ENCODE measurements at places on chromosomes 12 and 14.

GRCh38 chr12:4220536-4221257 lies 52.9 kb upstream of the CCND2 start:
- no peak for DNase-seq

DNA sequence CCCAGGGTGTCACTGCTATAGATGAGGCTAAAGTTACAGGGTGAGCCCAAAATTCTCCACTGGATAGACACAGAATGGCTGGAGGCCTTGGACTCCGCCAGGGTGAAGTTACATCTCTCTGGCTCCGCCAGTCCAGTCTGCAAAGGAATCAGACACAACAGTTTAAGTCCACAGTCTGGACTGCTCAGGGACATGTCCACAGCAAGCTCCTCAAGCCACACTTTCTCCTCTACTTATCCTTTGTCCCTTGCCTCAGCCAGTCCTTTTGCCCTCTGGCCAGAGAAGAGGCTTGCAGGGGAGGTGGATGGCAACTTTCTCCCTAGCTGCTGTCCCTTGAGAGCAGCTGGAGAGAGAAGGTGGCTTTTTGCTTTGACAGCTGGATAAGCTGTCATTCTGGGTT lies 28.0 kb downstream of the PTPRB start:
- DNase-seq, result no peak

DNA sequence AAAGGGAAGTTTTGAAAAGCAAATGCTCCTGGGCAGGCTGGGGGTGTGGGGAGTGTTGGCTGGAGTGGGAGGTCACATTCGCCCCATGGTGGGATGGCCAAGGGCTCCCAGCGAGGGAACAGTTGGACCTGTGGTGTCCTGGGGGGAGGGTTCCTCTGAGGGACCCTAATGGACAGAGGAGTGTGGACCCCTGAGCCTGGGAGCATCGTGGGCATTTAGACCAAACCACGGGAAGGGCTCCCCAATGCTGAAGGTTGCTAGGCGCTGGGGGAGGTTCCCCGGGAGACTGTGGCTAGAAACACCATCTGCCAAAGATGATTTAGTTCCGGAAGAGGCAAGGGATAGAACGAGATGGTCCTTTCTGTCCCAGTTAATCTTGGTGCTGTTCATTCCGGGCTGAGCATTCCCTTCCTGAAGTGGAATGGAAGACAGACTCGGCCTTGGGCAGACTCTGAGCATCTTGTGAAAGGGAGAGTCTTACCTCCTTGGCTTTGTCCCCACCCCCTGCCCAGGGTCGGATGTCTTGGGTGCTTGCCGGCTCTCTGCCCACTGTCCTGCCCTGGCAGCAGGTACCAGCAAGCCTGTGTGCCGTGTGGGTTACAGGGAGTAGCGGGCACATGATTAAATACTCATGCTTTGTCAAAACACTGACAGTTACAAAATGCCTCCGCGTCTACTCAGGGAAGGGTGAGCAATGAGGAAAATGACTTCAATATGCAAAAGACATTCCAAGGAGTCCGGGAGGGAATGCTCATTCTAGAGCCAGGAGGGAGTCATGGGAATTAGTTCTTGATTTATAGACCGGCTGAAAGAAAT lies 215.9 kb downstream of the CACNA1C start:
- DNase-seq, result no peak

- DNase-seq, result no peak
These were observed 121.9 kb downstream of the ESRRB start for GRCh38 chr14:76497550-76498462.

GRCh38 chr14:23365036-23365731 lies at the start of gene EFS:
EFS (minus strand) TSS chr14:23365172; CDS start chr14:23365025, 147 bp downstream.
- DNase-seq, result no peak

DNA sequence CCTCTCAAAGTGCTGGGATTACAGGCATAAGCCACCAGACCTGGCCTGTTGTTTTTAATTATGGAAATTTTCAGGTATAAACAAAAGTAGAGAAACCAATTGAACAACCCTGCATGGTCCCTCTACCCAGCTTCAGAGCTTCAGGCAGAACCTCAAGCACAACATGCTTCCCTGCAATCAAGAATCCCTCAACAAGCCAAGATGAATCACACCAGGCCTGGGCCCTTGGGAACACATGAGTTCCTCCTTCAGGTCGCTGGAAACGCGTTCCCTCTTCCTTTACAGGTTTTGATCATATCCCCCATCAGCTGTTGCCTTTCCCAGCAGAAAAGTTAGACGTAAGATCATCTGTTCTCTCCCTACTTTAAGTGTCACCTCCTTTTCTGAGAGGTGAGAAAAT lies 20.5 kb upstream of the CORO1C start:
- no peak for DNase-seq

DNA sequence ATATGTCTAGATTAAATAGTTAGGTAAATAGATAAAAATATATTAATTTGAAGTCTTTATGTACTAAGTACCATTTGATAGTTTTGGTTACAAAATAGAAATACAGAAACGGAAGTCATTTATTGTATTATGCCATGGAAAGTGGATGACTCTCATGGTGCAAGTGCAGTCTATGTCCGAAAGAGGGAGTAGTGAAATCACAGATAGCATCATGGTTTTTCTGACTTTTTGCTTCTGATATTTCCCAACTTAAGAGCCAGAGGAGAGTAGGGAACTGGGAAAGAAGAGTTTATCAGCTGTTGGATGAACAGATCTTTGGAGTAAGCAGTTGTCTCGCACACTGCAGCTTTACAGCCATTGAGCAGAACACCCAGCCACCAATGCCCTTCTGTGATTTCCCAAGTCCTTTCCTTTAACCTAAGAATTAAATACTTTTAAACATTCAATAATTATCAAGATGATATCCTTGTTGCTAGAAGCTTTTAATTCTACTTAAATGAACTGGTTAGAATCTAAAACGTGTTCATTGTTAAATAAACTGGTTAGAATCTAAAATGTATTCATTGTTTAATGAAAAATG lies 18.4 kb upstream of the SRGAP1 start:
- DNase-seq, result no peak

- no peak for DNase-seq
These were observed 1.7 kb upstream of the SCNN1A start for GRCh38 chr12:6376870-6377666.

DNA sequence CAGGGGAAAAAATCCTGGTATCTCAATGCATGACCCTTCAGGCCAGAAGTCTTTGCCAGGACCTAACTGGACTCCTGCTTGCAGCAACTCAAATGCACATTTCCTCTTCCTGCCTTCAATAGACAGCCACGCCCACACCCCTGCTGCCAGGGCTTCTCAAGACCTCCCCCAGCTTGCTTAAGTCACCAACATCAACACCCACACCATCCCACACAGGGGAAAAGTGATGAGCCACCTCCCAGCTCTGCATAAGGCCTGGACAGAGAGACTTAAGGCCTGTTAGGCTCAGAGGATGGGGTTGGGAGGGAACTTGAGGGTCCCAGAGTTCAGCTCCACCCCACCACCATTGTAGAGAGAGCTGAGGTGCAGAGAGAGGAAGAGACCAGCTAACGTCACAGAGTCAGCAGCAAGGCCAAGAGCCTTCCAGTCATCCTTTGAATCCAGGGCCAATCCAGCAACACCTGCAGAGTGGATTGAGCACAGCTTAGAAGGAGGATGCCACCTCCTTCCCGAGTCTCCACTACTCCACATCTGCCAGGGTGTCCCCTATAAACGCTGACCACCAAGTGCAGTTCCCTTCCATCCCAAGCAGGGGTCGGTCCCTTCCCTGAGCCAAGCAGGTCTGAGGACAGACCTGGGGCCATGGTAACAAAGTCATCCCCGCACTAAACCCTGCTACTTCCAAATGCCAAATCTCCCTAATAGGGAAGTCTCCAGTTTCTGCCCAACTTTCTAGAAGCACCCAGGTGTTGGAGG lies 50.0 kb downstream of the KDM2B start:
- DNase-seq, result peak; percentile 42

- DNase-seq, result no peak
These were observed 93.6 kb downstream of the ARF6 start for GRCh38 chr14:49986343-49987014.

GRCh38 chr14:51848120-51848519 lies 12.3 kb upstream of the GNG2 start:
- no peak for DNase-seq

GRCh38 chr12:52600475-52600874 lies 788 bp downstream of the KRT72 start:
- DNase-seq, result no peak

DNA sequence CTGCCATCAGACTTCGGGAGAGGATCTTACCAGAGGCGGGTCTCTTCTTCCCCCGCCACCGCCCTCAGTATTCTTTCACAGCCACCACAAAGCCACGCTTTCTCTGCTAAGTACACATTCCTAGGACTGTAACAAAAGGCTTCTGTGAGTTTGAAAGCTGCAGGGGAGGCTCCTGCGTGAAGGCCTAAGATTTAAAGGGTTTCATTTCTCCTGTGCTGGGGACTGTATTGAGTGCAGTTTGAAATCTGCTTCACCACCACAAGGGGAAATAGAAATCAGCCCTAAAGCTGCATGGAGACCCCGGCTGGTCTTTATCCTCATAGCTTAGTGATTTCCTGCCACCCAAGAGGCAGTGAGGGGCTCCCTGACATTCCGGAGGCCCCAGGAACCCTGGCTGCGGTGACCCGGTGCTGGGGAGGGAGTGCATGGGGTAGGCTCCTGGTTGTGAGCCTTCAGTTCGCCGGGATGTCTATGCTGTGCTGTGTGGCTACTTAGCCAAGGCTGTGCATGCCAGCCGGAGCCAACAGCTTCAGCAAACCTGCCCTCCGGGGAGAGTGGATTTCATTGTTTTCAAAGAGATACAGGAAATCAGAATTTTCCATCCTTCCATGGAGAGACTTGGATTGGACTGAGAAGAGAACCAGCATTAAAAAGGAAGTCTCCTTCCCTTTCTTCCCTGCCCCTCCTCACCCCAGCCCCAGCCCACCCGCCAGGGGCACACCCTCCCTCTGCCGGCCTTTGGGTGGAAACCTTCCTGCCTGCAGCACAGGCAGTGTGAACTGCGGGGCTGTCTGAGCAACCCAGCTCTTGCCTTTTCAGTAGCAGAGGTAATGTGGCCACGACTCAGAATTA lies 163.3 kb downstream of the ETV6 start:
- DNase-seq, result no peak

DNA sequence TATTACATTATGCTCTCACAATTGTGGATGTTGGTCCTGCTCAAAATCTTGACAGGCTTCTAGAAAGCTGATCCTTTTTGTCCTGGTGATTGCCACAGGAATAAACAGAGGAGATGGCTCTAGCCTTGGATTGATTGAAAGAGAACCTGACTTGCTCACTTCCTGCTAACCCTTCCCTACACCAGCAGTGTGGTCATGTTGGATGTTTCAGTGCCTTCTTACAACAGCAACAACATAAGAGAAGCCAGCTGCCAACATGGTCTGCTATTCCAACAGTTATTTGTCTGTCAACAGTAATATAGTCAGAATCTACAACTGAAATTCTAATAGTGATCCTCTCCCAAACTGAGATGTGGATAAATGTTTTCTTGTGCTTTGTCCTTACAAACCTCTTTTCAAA lies 311.6 kb upstream of the DIO2 start:
- no peak for DNase-seq

- no peak for DNase-seq
These were observed 54.4 kb downstream of the IQSEC3 start for GRCh38 chr12:120951-121350.

DNA sequence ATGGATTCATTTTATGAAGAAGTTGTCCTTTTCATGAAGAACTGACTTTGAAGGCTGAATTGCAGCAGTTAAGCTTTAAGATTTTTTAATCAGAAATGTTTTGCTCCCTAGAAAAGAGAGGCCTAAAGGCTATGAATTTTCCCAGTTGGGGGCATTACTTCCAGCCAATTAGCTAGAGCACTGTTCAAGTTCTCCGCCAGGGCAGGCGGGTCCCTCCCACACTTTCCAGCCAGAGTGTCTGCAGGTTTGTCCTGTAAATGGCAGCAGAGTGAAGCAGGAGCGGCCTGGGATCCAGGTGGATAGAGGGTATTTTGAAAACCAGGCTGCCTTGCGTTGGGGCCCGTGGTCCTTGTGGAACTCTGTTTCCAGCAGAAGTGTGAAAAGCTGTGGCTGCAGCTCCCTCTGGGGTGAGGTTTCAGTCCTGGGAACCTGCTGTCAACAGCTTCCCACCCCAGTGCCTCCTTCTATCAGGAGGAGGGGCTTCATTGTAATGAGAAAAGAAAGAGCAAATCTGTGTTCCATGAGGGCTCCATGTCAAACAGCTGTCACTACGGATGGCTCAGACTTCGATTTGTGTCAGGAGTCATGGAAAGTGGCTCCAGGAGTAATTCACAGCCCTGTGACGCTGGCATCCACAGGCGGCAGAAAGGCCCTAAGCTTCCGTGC lies 210.7 kb upstream of the TMEM132C start:
- DNase-seq, result no peak

DNA sequence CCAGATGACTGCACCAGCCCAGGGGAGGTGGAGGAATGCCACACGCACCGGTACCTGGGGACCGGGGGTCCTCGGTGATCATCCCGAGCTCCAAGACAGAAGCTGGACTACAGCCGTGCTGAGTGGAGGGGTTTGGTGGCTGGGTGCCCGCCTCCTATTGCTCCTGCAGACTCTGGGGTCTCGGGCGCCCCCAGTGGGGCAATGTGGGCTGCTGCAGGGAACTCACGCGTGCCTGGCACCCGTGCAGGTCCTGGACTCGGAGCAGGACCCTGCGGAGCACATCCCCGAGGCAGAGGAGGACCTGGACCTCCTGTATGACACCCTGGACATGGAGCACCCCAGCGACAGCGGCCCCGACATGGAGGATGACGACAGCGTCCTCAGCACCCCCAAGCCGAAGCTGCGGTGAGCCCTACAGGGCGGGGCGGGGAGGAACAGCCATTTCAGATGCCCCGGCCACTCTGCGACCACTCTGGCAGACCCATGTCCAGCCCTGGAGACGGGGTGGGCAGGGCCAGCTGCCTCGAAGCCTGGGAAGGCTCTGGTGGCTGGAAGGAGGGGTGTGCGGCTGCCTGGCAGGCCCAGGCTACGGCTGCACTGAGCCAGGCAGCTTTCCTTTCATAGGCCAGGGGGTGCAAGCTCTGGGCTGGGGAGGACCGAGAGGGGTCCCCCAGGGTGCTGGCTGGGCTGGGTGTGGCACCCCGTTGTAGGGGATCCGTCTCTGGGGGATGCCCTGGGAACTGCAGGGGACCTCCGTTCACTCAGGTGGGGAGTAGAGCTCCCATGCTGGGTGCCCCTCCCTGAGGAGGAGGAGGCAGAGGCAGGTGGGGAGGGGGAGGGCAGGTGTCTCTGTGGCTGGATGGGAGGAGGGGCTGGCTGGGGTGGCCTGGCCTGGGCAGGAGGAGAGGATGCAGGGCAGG lies 21.6 kb upstream of the TEX22 start:
- DNase-seq, result no peak

- DNase-seq, result peak; percentile 93
These were observed 717 bp downstream of the UBC start for GRCh38 chr12:124913474-124914391.

All from activated naive CD8-positive, alpha-beta T cell treated with anti-CD3 and anti-CD28 coated beads, Interleukin-2, amount 50 U/mL, for 16 hours (primary cell).